Astrocyte of the hippocampus (primary cell): ENCODE measurements at places on chromosomes 3 and 15.

GRCh38 chr3:71305231-71306206, 278.0 kb downstream of the FOXP1 start:
- DNase-seq: peak; percentile 71

DNA sequence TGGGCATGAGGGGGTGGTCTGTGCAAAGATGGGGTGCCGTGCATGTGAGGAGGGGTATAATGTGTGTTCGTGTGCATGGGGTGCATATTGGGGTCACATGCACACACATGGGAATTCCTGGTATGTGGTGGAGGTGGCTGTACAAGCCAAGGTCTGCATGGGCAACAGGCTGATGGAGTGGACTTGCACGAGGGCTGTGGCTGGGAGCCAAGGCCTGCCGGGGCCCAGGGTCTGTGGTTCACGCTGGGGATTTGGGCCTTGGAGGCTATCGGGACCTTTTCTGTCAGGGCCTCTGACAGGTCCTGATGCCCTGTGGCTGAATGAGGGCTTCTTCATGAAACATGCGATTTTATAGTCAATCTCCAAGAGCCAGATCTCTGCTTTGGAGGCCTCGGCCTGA, 9.8 kb upstream of the PLXND1 start:
- no peak for DNase-seq

- peak; percentile 3 for DNase-seq
Observed at GRCh38 chr15:58065445-58066041, at the start of gene ALDH1A2. Gene ALDH1A2, minus strand, starts transcription at chr15:58065711. Its CDS starts 61 bp downstream, at chr15:58065650.

- peak; percentile 37 for DNase-seq
Observed at GRCh38 chr3:183533412-183534132, 21.9 kb downstream of the KLHL6 start.

GRCh38 chr3:138066383-138066782, 49.0 kb downstream of the DZIP1L start:
- no peak for DNase-seq

- DNase-seq: peak; percentile 82
Observed at GRCh38 chr3:8987645-8988383, 24.5 kb upstream of the RAD18 start.

DNA sequence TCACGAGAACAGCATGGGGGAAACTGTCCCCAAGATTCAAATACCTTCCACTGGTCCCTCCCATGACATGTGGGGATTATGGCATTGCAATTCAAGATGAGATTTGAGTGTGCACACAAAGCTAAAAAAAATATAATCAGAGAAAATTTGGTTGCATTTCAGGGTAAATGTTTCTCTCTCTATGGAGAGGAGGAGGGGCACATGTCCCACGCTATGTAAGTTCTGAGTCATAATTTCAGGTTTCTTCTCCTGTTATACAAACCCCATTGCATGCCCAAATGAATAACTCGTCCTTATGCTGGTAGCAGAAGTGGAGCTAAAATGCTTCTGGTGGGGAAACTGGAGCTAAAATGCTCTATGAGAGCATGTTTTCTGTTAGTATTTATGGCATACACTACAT, 209.7 kb upstream of the DCBLD2 start:
- peak; percentile 7 for DNase-seq

DNA sequence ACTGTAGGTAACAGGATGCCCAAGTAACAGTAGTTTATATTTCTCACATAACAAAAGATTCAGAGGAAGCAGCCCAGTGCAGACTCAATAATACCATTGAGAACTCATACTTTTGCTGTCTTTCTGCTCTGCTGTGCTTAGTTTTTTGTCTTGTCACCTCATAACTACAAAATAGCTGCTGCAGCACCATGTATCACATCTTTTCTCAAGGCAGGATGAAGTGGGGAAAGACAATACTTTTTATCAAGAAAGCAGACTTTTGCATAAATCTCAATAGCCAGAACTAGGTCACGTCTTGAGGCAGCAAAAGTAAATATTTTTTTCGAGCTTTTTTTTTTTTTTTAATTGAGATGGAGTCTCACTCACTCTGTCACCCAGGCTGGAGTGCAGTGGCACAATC, 39.6 kb upstream of the SYN2 start:
- DNase-seq: no peak

DNA sequence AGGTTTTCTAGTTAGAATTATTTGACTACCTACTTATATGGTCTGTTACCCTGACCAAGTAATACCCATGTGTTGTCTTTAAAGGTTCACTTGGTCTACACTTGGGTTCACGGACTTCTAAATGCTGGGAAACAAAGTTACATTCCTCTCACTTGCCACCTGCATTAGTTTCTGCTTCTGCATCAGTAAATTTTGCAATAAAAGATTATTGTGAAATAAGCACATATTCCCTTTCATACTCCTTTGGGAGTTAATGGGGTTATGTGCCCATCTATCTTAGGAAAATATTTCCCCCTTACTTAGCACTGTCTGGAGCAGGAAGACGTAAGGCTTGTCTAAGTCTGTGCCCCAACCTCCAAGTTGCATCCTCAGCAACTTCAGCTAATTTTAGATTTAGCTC, 160.7 kb downstream of the FRMD5 start:
- no peak for DNase-seq

- DNase-seq: no peak
Observed at GRCh38 chr15:20646529-20647142, 105.0 kb upstream of the GOLGA6L6 start.

- no peak for DNase-seq
Observed at GRCh38 chr3:109563149-109563548, 225.8 kb upstream of the DPPA4 start.

DNA sequence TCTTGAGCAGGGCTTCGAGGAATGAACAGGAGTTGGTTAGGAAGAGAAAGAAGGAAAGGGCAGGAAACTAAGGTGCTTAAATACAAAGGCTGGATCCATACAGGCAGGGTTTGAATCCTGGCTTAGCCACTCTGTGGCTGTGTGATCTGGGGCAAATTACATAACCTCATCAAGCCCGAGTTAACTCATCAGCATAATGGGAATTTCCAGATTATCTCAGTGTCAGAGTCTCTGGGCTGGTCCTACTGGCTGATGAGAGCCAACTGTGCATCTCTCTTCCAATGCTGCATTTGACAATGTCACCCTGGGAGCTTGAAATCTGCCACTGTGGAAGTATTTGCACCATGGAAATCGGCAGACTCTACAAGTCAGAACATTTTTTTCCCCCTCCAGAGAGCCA, 83.8 kb upstream of the SLC6A6 start:
- no peak for DNase-seq

DNA sequence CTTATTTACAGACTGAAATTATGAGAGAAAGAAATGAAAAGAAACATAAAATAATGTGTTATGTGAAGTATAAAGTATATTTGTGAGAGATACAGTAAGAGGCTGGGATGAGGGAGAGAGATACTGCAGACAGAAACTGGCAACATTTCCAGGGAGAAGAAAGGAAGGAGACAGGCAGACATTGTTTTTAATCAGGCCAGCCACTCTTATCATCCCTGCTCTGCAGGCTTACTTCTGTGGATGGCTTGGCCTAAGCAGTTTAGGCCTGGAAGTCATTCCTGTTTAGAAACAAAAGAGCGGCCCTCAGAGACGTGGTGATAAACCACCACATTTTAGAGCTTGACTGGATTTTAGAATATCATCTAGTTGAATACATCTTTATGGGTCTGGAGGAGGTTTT, 12.4 kb downstream of the PCCB start:
- no peak for DNase-seq

- peak; percentile 86 for DNase-seq
Observed at GRCh38 chr3:120177151-120177550, 82.9 kb upstream of the GSK3B start.

DNA sequence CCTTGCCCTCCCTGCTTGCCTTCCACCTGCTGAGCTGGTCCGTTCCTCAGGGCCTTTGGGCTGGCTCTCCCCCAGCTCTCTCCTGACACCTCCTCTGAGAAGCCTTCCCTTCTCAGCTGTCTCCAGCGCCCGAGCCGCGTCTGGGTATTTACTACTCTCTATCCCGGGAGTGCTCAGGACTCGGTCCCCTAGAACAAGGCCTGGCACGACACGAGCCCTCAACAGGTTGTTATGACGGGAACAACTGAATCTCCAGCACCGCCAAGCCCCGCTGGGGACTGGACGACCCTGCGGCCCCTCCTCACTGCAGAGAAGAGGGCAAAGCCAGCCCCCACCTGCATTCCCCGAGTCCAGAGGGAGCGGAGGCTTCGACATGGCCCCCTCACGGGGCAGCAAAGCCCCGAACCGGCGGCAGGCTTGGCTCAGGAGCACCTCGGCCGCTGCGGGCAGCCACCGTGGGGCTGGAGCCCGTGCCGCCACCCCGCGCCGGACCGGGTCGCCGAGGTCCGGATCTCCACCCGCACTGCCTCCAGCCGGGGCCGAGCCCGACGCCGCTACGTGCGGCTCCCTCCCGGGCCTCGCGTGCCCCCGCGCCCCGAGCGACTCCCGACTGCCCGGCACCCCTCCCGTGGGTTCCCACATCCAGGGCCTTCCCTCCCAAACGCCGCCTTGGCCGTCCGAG, 792 bp downstream of the TPRA1 start:
- DNase-seq: peak; percentile 41

GRCh38 chr3:118688396-118688884, 346.2 kb downstream of the IGSF11 start:
- DNase-seq: no peak

DNA sequence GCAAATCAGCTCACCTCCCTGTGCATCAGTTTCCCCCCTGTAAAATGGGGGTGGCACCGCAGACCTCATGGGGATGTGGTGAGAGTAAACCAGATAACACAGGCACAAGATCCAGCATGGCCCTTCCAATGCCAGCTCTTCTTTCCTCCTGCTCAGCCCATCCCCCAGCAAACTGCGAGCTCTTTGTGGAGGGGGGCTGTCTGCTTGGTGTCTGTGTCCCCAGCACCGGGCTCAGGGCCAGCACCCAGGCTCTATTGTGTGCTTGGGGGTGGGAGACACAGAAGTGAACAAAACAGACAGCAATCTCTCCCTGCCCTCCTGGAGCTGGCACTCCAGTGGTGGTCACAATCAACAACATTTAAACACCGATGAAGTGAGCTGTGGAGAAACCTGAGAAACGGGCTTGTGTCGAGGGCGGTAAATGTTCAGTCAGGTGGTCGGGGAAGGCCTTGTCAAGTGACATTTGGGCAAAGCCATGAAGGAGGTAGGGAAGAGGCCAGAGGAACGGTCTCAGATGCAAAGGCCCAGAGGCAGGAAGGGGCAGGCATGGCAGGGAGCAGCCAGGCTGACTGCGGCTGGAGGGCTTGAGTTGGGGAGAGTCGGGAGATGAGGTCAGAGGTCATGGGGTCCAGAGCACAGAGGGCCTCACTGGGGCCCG, 28.4 kb downstream of the GRIP2 start:
- DNase-seq: no peak
